Right renal cortex interstitium (tissue), 3 donors: ENCODE measurements at places on chromosomes 1 and 21.

DNA sequence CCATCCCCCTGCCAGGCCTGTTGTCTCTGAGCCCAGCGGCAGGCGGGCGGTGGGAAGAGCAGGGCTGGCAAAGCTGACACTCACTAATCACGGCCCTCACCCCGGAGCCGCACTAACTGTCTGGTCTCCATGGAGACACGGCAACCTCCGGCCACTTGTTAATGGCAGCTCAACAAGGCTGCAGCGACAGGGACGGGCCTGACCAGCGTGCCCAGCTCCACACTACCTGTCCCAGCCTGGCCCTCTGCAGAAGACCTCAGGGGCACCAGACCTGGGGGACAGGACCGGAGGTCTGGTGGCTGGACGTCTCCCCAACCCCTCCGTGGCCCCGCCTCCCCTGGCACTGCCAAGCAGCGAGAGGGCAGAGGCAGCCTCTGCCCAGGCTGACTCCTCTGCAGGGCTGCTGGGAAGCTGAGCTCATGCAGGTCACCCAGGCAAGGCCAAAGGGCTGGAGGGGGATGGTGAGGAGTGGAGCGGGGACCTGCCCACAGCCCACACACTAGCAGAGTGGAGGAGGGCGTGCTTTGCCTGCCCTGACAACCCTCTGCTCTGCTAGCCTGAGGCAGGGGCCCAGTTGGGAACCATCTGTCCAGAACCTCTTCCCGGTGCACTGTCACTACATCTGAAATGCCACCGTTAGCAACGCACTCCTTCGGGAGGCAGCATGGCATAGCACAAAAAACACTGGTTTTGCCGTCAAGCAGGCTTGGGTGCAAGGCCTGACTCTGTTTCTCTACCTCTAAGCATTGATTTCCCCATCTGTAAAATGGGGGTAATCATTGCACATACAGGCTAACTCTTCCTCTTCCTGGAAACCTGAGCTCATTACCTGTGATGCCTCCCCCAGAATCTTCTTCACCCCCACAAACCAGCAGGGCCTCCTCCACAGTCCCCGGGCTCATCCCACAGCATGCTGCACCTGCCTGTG is 29.6 kb upstream of the WASF2 start:
- DNase-seq, result no peak

DNA sequence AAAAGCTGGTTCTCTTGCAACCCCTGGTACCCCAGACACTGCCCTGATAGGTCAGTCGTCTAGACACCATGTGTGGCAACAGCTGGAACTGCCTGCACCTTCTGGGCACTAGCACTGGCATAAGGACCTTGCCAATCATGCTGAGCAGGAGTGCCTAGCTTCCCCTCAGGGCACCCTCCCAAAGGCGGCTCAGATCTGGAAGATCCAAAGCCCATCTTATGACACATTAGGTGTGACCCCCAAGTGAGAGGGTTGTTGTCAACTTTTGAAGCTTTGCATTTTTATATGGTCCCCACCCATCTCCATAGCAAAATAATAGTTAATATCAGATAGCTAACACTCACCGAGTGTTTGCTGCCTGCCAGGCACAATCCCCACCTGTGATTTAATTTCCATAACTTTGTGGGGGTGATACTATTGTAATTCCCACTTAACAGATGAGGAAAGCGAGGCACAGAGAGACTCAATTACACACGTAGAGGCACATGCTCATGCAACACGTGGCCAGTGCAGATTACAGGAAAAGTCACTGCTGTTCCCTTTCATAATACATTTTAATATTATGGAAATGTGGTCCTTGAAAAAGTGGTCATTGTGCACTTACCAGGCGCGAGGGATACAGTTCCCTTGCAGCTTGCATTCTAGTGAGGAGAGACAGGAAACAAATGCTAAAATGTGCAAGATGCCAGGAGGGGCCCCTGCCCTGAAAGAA is 25.8 kb downstream of the EXOC8 start:
- DNase-seq, result no peak

DNA sequence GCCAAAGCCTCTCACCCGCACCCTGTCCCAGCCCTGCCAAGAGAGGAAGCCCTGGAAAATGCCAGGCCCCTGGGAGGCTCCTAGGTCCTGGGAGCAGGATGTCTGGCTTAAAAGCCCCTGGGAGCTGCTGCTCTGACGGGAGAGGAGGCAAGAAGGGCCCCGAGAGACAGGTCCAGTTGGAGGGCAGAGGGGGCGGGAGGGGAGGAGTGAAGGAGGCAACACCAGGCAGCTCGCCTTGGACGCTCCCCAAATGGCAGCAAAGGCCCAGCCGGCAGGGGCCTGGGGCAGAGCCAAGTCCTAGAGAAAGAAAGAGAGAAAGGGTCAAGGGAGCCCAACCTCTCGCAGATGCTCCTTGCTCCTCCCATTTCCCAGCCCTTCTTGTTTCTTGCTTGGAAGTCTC is 6.8 kb downstream of the ETV3L start:
- DNase-seq, result no peak

DNA sequence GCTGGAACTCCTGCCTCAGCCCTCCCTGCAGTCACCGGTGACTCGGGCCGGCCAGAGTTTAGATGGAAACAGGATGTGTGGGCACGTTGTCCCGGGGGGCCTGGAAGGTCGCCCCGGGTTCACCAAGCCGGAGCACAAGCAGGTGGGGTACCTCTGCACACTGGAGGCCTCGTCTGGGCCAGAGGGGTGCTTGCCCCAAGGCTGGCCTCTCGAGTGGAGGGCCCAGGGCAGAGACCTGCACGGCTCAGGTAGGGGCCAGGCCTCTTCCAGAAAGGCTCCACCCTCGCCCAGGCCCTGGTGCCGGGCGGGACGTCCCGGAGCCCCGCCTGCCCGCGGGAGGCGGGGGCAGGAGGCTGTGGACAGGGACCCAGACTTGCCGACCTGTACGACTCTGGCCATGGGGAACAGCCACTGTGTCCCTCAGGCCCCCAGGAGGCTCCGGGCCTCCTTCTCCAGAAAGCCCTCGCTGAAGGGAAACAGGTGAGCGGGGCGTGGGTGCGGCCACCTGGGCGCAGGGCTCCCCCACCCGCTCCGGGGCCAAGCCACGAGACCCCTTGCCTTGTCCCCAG is at the start of gene PLEKHN1:
TSS of gene PLEKHN1 (plus strand) at position 348 of the 569 bp plus-strand sequence. CDS start at position 398, 50 bp downstream.
- DNase-seq, result no peak

- DNase-seq, result no peak
Observed at GRCh38 chr1:26010825-26011224, 10.8 kb upstream of the EXTL1 start.

DNA sequence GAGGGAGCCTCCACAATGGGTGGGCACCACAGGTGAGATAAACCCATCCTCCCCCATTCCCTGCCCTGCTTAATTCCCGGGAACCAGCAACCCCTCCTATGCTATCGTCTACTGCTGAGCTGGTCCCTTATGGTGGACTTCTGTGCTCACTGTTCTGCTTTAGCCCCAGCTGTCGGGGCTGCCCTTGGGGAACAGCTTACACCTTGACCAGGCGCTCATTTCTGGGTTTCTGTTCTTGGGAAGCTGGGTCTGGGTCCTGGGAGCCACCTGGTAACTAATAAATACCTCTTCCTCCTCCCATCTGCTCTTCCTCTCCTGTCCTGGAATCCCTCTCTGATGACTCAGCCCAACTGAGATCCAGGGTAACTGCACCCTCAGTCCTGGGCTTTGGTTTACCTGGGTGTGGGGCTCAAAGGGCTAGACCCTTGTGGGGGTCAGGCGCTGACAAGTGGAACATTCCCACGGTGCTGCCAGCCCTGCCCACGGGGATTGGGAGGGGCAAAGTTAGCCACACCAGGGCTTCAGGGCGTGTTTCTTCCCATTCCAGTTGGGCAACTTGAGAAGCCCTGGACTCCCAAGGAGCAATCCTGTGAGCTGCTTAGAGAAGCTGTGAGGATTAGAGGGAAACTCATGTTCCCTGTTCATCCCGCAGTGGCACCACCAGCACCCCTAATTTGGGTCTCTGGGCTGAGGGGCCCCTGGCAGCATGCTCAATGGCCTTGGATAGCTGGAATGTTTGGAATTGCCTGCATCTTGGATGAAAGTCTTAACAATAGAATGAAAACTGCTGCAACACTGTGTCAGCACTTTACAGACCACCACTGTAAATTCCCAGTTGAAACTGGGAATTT is 1.6 kb downstream of the PCAT6 start:
- no peak for DNase-seq

- no peak for DNase-seq
Observed at GRCh38 chr1:223423641-223424233, 30.5 kb downstream of the CCDC185 start.

DNA sequence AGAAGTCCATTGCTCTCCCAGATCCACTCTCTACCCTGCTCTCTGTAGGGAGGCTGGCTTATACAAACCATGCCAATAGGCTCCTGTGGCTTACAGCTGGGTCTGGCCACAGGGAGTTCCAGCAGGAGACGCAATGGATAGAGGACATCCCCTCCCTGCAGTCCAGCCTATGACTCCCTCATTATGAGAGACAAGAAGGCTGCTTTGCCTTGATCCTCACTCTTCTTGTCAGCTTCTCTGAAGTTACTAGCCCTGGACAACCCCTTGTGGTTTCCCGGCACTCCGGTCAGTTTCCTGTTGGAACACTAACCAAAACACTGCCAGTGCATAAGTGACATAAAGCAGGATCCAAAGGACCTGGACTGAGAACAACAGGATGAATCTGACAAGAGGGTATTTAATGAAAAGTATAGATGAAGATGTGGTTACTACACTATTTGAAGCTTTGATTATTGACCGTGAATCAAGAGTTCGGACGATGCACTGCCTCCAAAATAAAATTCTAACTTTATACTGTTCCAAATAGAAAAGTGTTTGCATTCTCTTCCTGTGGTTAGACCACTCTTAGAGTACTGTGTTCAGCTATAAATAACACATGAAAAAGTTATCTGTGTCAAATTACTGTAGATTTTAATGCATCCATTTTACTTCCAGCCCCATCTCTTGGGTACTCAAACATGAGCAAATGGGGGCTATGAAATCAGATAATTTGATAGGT is 32.7 kb upstream of the ZNF326 start:
- DNase-seq, result no peak

- no peak for DNase-seq
Observed at GRCh38 chr1:223230161-223230881, 87.3 kb upstream of the TLR5 start.

GRCh38 chr1:61139775-61140549 is 57.6 kb downstream of the NFIA start:
- no peak for DNase-seq

DNA sequence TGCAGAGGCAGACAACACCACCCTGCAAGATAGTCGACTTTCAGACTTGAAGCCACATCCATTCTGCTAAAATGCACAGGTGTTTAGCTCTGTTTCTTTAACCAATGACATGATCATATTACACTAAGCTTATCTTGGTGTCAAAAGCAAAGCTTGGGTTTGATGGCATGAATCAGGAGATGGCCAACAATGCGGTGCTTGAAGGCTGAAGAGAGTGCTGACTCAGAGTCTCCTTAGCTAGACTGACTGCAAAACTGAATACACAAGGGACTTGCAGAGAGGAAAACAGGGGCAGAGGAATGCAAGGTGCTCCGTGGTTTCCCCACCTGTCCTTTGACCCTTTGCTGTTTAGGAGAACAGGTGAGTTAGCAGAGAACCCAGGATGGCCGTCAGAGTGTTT is 262.6 kb downstream of the SIPA1L2 start:
- DNase-seq, result no peak

DNA sequence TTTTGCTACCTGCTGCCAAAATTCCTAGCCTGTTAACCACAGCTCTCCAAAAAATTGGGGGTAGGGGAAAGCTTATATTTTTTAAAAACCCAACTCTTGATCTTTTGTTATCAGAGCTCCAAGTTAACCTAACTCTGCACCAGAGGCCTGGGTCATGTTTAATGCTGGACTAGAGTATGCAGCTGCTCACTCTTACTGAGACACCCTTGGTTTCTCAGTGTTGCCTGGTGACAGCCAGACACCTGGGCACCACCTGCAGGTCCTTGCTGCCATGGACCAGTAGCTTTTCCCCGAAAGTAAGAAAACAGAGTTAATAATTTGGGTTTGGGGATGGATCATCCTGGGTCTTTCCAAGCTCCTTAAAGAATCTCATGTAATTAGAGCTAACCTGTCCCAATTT is 30.1 kb downstream of the KCNJ6 start:
- DNase-seq, result no peak

DNA sequence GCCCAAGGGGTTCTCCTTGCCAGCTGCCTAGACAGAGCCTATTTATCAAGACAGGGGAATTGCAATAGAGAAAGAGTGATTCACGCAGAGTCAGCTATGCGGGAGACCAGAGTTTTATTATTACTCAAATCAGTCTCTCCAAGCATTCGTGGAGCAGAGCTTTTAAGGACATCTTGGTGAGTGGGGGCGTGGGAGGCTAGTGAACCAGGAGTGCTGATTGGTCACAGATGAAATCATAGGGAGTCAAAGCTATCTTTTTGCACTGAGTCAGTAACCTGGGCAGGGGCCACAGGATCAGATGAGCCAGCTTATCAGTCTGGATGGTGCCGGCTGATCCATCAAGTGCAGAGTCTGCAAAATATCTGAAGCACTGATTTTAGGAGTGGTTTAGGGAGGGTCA is 64.8 kb upstream of the MRPS6 start:
- DNase-seq, result no peak

- DNase-seq, result no peak
Observed at GRCh38 chr1:186435336-186435735, 25.6 kb downstream of the PDC start.

DNA sequence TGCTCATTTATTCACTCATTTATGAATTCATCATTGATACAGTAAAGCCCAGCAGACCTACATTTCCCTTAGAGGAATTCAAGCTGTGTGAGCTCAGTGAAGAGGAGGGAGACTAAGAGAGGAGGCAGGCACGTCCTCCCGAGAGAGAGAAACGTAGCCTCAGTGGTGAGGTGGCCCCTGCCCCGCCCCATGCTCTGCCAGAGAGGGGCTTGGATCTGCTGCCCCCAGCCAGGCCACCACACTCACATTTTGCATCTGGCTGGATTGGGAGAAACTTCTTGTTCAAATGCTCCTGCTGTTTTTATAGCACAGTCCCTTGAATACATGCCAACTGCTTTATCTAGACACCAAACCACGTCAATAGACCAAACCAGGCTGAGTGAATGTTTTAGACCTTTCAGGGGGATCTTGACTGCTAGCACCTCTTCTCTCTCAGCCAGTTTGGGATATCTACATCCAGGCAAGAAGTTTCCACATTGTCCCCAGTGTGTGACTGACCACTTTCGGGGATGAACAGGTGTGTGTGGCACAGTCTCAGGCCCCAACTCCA is 67.7 kb upstream of the AJAP1 start:
- DNase-seq, result no peak

GRCh38 chr1:158422212-158422611 is 3.8 kb downstream of the OR10K2 start:
- no peak for DNase-seq

GRCh38 chr1:11072216-11072917 is 12.5 kb upstream of the SRM start:
- DNase-seq, result no peak
